ENCODE measurements at places on chromosomes 2 and 18.

- DNase-seq, result peak; percentile 18
Measured at GRCh38 chr2:208359632-208359986, 47.0 kb upstream of the PTH2R start.

- no peak for DNase-seq
Measured at GRCh38 chr2:152238016-152238415, 62.5 kb upstream of the STAM2 start.

DNA sequence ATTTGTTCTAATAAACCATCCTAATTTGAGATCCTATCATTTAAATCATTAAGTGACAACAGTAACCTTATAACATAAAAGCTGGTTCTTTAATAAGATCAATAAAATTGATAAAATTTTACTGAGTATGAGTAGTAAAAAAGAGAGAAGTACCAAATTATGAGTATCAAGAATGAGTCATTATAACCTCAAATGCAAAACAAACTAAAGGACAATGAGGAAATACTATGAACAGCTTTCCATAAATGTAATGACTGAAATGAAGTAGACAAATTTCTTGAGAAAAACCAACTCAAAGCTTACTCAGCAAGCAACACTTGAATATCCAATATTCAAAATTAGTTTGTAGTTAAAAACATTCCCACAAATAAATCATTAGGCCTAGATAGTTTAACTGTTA lies 433.0 kb downstream of the ZEB2 start:
- DNase-seq, result peak; percentile 67

DNA sequence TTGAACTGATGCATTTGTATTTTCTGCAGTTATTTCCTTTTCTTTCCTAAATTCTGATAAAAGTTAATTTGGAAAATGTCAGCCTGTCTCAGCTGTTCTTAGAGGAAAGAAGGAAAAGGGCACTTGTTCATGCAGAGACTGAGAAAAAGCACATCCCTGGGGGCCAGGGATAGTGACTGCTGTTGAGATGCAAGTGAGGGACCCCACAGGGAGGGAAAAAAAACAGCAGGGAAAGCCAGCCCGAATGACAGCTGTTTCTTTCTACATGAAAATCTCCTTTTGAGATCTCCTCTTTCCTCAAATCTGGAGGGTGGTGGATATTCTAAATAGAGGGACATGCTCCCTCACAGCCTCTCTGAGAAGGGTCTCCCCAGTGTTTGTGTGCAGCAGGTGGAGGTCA lies 14.0 kb upstream of the MTA3 start:
- no peak for DNase-seq

GRCh38 chr18:48919547-48919946 lies 31.2 kb downstream of the SMAD7 start:
- DNase-seq, result no peak

DNA sequence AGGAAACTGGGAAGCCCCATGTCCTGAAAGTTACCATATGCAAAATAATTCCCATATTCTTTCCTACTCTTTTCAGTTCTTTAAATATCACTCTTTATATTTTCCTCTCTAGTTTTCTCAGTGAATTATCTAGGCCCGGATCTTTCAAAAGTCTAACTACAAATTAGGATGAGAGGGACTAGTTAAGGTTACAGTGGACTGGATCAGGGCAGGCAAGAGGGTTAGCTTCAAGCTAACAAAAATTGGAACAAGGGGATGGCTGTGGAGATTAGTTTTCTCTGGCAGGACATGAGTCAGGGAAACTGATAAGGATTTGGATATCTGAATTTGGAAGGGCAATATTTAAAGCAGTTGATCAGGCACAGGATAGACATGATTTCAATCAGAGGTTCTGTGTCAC lies 30.4 kb upstream of the BBS5 start:
- no peak for DNase-seq

- DNase-seq, result no peak
Measured at GRCh38 chr2:10132996-10133647, 10.6 kb downstream of the RRM2 start.

DNA sequence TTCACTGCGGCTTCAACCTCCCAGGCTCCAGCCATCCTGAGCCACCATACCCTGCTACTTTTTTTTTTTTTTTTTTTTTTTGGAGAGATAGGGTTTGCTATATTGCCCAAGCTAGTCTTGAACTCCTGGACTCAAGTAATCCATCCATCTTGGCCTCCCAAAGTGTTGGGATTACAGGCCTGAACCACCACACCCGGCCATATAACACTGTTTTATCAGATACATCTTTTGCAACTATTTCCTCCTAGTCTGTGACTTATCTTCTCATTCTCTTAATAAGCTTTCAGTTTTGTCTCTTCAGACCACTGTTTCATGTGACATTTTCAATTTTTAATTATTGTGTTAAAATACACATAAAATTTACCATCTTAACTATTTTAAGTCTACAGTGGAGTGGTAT lies 35.7 kb upstream of the FAM117B start:
- no peak for DNase-seq

DNA sequence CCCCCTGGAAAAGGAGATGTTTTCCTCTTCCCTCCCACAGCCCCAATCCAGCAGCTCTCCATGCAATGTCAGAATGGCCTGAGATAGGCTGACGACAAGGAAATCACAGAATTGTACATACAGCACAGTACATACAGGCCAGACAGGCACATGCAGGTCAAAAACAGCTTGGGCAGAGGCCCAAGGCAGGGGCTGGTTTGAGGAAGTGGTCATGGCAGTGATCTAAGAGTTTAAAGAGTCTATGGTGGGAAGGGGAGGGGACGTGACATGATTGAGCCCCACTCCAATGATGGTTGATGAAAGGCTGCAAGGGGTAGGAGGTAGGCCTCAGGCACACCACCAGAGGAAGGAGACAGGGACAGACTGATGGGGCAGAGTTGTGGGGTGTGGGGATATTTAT lies 4.3 kb downstream of the DCTN1 start:
- no peak for DNase-seq

GRCh38 chr2:64328415-64328722 lies 125.6 kb upstream of the LGALSL start:
- peak; percentile 24 for DNase-seq
